ENCODE measurements at places on chromosomes 16 and 17. TPM values are rescaled to one million over a fixed set of nuclear protein-coding genes. Genes with fewer than 3 reads are reported as not detected.

DNA sequence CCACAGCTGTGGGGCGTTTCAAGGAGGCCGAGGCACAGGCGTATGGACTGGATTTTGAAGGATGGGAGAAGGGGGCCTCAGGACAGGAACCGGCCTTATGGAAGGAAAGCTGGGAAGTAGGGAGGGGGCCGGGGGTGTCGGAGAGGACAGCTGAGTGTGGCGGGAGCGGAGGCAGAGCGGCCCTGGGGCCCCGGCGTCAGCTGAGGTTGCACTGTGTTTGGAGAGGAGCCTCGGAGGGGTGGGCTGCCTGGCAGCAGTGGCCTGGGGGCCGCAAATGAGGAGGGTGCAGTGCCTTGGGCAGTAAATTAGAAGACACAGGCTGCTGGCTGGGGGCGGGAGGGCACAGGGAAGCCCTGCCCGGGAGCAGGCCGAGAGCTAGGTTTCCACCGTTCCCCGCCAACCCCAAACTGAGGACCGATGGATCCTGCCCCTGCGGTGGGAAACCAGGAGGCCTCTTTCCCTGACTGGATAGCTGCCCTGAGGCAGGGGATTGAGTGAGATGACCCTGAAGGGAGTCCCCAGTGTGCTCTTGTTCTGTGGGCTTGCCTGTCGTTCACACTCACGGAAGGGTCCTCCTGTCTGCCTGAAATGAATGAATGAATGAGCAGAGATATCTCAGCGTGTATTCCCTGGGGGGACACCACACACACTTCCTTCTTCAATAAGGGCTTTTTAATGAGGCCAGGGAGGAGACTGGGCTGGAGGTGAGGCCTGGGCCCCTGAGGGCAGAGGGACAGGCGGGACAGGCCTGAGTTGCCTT is 18.4 kb downstream of the FOXJ1 start:
- no peak for DNase-seq

DNA sequence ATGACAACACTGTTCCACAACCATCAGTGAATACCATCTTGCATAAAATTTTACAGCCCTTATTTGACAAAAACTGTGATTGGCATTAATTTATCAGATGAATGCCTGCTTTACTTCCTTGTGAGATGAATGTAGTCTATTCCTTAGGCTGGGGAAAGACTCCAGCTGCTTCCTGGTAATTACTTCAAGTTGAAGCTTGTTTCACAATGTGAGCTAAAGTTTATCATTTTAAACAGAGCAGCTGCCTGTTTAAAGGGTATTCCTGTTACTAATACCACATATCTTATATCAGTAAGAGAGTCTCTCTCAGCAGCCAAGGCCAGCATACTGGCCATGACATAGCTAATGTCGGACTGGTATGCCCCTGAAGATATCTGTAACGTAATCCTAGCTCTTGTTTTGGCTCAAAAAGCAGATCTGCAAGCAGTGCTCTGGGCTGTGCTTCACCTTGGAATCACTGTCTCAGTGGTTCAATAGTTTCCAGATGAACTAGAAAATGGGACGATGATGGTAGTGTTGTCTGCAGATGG is 13.2 kb upstream of the ARL2BP start:
- no peak for DNase-seq

DNA sequence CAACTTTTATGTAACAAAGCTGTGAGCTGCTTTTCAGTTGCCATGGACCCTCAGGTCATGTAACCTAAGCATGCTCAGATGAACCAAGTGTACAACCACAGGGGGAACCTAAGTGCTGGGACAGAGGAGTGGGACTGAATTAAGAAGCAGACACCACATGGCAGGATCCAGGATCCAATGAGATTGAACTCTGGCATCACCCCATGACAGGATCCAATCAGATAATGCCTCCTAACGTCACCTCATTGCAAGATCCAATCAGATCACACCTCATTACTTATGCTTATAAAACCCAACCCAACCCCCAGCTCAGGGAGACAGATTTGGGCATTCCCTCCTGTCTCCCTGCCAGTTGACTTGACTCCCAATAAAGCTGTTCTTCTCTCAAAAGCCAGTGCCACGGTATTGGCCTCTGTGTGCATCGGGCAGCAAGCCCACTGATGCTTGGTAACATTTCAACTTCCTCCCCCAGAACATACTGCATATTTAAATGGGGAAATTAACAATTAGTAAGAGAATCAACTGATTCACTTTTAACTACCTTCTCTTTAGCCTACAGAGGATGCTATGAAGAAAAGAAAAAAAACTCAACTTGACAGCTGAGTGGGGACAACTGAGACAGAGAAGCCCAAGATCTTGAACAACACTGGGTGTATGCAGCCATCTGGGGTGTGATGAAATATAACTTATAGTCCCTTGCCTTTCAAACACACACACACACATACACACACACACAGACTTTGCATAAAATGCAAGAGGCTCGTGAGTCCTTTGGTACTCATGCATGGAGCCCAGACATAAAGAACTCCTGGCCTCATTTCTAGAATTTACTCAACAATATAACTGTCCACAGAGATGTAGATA is 148.4 kb downstream of the SLC39A11 start:
- peak; percentile 4 for DNase-seq

DNA sequence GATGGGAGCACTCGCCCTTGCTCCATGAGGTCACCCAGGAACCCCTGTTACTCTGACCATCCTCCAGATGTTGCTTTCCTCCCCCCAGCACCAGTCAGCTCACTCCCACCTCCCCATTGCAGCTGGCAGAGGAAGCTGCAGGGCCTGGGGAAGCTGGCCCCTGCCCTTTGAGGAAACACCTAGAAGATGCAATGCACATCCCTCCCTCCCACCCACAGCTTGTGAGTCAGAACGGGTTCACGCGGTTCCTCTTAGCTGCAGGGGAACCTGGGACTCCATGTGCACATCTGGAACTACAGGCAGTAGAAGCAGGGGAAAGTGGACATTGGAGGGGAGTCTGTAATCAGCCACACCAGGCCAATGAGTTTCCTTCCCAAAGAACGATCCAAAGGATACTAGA is 96.9 kb downstream of the KATNIP start:
- DNase-seq: no peak

DNA sequence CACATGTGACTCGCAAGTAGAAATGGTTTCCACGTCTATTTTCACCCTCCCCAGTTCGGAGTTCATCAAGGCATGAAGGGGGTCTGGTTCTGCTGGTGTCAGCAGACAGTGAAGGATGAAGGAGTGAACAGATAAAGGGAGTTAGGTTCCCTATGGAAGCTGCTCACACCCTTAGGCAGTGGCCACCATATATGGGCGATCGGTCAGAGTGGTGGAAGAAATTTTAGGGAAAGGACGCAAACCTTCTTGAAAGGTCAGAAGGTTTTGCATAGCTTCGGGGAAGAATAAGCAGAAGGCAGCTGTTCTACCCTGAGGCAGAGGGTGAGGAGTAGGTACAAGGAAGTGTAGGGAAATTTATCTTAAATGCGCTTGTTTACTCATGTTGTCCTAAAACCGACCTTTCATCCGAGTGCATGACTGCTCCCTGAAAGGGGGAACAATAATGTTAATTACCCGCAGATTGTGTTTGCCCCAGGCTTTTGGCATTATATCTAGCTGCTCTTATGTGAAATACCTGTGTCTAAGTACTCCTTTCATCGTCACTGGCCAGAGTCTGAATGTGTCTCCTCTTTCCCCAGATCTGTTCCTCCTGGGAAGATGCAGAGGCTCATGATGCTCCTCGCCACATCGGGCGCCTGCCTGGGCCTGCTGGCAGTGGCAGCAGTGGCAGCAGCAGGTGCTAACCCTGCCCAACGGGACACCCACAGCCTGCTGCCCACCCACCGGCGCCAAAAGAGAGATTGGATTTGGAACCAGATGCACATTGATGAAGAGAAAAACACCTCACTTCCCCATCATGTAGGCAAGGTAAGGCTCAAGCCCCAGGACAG is 12.5 kb downstream of the CDH5 start:
- peak; percentile 27 for DNase-seq

GRCh38 chr16:86430814-86431213 is 79.5 kb upstream of the FOXF1 start:
- no peak for DNase-seq

DNA sequence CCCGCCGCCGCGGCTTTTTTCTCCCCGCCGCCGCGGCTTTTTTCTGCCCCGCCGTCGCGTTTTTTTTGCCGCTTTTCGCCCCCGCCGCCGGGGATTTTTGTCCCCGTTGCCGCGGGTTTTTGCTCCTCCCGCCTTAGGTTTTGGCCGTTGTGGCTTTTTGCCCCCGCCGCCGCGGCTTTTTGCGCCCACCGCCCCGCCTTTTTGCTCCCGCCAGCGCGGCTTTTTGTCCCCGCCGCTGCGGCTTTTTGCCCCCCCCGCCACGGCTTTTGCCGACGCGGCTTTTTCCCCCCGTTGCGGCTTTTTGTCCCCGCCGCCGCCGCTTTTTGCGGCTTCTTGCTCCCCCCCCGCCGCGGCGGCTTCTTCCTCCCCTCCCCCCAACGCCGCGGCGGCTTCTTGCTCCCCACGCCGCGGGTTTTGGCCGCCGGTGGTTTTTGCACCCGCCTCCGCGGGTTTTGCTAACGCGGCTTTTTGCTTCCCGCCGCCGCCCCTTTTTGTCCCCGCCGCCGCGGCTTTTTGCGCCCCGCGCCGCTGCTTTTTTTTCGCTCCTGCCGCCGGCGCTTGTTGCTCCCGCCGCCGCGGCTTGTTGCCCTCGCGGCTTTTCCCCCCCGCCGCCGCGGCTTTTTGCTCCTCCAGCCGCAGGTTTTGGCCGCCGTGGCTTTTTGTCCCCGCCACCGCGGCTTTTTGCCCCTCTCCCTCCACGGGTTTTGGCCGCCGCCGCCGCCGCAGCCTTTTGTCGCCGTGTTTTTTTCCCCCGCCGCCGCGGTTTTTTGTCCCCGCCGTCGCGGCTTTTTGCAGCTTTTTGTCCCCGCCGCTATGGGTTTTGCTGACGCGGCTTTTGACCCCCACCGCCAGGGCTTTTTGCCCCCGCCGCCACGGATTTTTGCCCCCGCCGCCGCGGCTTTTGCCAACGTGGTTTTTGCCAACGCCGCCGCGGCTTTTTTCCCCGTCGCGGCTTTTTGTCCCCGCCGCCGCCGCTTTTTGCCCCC is 150.3 kb downstream of the KCNJ18 start:
- no peak for DNase-seq

GRCh38 chr17:5027916-5028315 is 7.3 kb downstream of the SLC52A1 start:
- DNase-seq: no peak

GRCh38 chr17:9054126-9054975 is 33.0 kb downstream of the NTN1 start:
- no peak for DNase-seq

GRCh38 chr17:36602030-36602748 is 806 bp downstream of the MRM1 start:
- DNase-seq: no peak

- peak; percentile 1 for DNase-seq
Observed at GRCh38 chr17:51015145-51015558, 105.5 kb downstream of the SPAG9 start.

DNA sequence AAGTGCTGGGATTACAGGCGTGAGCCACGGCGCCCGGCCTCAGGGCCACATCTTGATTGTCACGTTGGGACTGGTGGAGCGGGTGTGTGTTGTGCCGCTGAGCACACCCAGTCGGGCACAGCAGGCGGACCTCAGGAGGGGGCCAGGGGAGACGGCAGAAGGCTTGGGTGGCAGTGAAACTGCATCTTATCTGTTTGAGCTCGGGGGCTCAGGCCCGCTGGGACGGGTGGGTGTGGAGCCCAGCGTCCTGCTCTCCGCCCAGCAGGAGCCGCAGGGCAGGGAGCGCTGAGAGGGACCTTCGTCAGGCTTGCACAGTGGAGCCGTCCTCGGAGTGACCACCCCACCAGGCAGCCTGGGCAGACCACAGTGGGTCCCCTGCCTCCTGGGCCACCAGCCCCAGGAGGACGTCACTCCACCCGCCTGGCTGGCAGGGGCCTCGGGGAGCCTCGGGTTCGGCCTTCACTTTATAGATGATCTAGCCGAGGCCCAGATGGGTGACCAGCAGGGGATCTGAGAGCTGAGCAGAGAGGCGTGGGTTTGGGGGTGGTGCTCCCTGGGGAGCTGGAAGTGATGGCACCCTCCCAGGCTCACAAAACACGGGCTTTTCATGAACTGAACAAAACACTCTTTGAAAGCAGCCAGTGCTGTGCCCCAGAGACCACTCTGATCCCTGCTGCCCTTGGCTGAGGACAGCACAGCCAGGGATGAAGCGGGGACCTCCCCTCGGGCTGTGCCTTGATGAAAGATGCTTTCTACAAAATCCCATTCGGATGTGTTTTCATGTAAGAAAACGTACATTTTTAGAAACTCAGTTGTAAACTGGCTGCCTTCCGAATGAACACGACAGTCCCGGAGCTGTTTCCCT is 181.1 kb downstream of the SEC14L1 start:
- peak; percentile 59 for DNase-seq

- no peak for DNase-seq
Observed at GRCh38 chr17:42629411-42630009, 20.0 kb downstream of the TUBG1 start.

DNA sequence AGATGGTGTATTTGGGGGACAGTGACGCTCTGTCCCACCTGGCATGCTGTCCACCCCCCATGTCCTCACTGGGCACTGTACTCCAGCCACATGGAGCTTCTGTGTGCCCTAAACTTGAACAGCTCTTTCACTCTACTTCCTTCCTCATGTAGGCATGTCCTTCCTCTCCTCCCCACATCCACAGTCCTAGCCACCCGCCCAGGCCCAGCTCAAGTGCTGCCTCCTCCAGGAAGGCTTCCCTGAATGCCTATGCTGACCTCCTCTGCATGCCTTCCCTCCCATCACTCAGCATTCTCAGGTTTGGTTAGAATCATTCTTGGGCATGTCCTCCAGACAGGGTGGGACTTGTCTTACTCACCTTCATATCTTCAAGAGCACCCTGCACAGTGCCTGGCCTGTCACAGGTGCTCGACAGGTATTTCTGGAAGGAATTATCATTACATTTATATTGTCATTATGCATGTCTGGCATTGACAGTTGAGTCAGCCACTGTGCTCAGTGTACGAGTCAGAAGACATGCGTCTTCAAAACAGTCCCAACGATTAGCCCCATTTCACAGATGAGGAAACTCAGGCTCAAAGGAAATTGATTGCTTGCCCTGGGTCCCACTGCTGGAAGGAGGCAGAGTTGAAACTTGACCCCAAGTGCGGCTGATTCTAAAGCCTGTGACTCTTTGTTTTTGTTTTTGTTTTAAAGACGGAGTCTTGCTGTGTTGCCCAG is 42.1 kb upstream of the TOB1 start:
- no peak for DNase-seq

GLP2R gene
- not detected for total RNA-seq

HS3ST2 gene
- not detected for total RNA-seq

FBXW10 gene
- not detected for total RNA-seq

ZC3H18 gene
- total RNA-seq: 7.9 TPM

CCL2 gene
- total RNA-seq: 300 TPM

RND2 gene
- not detected for total RNA-seq

SUMO2 gene
- 128 TPM for total RNA-seq

KRT27 gene
- total RNA-seq: not detected

Data from RPMI7951 (cell line).